ENCODE measurements at places on chromosomes 12 and 14. TPM values are rescaled to one million over a fixed set of nuclear protein-coding genes. Genes with fewer than 3 reads are reported as not detected.

Gene NOS1
- total RNA-seq, result not detected

- peak; percentile 17 for DNase-seq
Measured at GRCh38 chr12:122326586-122326985, 60.3 kb upstream of the VPS33A start.

DNA sequence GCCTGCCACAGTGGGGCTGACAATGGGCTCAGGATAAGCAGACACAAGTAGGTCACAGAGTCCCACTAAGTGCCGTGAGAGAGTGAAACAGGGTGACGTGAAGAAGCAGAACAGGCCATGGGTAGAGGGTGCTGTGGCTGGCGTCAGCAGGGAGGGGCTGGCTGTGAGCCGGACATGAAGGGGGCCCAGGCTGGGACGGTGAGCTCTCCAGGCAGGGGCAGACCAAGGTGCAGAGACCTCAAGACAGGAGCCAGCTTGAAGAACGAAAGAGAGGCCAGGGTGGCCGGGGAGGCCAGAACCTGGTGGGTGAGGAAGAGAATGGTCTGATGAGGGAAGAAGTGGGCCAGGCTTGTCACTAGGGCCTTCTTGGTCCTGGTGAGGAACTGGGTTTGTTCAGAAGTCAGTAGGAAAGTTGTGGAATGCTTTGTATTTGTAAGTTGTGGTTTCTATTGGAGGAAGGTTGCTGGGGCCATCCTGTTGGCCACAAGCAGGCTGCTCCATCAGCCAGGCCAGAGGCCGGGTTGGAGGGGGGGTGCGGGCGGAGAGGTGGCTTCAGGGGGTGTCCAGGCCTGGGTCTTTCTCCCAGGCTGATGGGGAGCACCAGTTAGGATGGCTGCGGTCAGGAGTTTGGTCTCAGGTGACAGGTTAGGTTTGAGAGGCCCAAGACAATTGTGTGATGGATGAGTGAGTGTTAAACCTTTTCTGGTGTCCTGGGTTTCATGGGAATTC is 21.4 kb upstream of the MLXIP start:
- DNase-seq, result peak; percentile 49

GRCh38 chr12:114032801-114033200 is 66.7 kb upstream of the RBM19 start:
- DNase-seq, result no peak

Gene PCED1B
- total RNA-seq, result 79.4 TPM

DNA sequence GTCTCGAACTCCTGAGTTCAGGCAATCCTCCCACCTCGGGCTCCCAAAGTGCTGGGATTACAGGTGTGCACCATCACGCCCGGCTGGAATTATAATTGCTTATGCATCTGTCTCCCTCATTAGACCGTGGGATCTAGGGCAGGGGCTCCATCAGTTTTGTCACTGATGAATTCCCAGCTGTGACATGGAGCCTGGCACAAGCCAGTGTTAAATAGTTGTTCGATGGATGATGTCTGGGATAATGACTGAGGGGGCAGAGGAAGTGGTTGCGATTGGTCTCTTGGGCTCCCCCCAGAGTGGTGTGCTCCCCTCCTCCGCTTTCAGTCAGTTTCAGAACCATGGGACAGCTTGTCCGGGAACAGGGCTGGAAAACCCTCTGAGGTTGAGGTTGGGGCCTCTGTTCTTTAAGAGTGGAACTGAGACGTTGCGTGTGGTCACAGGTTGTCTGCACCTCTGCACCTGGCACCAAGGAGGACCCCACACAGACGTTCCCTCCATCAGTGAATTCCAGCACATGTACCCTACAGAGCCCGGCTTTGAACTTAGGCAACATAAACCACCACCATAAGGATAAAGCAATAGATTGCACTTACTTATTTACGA is 30.8 kb upstream of the BATF start:
- no peak for DNase-seq

GRCh38 chr12:56593909-56594621 is 36.1 kb downstream of the BAZ2A start:
- peak; percentile 61 for DNase-seq
